ENCODE measurements at places on chromosomes 5 and 9.

DNA sequence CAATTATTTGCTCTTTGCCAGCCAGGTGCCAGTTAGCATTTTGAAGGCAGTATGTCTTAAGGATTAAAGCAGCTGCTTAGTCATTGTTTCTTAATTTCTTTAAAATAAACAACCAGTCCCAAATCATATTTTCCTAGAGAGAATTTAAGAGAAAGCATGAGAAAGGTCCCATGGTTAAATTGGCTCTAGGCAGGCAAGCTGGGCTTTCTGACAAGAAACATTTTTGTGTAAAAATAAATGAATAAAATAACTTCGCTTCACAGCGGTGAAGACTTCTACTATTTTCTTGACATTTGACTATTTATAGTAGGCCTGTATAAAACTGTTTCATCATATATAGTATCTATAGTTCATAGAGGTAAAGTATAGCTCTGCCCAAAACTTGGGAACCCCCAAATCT lies 617.7 kb upstream of the C9orf72 start:
- DNase-seq: no peak

DNA sequence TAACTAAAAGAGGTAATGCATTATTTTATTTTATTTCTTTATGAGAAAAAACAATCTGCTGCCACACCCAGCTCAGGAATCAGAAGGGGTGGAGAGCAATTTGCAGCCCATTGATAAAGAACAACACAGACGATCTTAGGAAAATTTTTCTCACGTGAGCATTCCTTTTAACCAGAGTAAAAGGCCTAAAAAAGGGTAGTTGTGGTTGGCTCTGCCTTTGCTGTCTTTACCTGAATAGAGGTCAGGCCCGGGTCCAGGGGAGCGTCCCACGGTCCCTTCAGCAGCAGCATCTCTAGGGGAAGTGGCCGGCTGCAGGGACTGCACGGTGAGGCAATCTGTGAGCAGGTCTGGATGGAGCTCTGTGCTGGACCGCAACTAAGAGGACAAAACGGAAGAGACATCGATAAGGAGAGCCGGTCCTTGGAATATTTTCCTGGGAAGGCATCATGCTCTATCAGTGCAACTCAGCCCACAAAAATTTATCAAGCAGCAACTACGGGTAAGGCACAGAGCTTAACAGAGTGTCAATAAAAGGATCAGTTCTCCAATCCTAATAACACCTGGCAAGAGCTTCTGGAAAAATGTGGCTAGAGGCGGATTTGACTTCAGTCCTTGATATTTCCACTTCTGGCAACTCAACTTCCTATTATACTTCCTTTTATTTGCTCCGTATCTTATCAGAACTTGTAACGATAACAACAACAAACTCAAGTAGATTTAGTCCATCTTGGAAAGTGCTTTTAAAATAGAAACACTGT lies 372.8 kb upstream of the RFX3 start:
- DNase-seq: no peak

DNA sequence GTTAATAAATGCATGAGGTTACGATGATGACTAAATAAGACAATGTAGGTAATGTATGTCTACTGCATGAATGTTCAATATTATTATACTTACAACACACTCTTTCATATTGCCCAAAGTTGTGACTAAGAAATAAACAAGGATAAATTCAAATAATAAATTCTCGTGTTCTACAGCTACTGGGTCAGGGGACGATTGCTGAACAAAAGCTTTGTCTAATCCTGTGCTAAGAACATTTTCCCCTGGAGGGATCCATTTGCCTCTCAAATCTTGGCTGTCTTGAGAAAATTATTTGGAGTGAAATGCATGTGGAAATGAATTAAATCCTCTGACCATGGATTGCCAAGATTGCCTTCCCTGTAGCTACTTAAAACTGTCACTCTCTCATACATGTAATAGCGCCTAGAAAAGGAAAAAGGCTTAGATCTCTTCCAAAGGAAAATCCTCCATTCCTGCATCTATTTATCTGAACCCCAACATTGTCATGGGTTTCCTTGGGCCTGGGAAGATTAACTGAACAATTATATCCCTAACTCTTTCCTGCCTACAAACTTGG lies 893.8 kb upstream of the ACO1 start:
- no peak for DNase-seq

GRCh38 chr9:115291841-115292240 lies 173.9 kb upstream of the TNC start:
- DNase-seq: no peak

GRCh38 chr5:39648085-39648847 lies 223.5 kb upstream of the DAB2 start:
- no peak for DNase-seq

- DNase-seq: no peak
These were observed 69.4 kb upstream of the ZBTB43 start for GRCh38 chr9:126735482-126735881.

- DNase-seq: no peak
These were observed 6.9 kb downstream of the ARPC5L start for GRCh38 chr9:124868511-124869465.

DNA sequence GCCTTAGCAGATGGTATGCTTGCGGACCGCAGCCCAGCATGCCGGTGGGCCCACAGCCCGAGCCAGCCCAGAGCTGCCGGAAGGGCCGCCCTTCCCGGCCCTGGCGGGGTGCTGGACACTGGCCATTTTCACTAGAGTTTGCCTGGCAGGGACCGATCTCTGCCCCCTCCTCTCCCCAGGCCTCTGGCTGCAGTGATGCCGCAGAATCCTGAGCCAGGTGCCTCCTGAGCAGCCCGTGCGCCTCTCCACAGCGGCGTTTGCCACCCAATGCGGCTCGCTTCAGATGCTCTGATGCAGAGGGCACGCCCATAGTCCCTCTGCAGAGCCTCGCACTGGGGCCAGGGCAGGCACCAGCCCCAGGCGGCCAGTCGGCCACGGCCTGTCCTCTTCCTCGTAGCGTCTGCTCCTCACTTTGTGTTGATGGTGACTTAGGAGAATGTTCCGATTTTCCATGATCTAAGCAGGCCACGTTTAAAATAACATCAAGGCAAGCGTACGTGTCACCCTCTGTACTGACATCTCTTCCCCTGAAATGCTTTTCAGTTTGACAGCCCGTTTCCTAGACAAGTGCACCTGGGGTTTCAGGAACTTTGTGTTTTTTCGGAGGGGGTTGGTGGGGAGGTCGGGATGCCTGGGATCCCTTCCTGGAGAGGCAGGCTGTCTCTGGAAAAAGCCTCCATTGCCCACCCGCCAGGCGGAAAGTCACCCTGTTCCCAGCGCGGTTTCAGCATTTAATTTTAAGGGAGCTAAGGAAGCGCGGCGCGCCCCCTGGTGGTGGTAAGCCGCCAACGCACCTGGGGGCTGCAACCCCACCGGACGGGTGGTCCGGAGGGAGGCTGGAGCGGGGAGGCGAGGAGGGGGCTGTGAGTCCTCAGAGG lies 29.8 kb upstream of the HMCN2 start:
- DNase-seq: no peak

GRCh38 chr5:138565100-138565821 lies 9.9 kb downstream of the HSPA9 start:
- no peak for DNase-seq

- DNase-seq: no peak
These were observed 91.1 kb upstream of the ARRDC3 start for GRCh38 chr5:91474201-91474600.

- no peak for DNase-seq
These were observed 64.9 kb downstream of the PLPP1 start for GRCh38 chr5:55469839-55470238.

DNA sequence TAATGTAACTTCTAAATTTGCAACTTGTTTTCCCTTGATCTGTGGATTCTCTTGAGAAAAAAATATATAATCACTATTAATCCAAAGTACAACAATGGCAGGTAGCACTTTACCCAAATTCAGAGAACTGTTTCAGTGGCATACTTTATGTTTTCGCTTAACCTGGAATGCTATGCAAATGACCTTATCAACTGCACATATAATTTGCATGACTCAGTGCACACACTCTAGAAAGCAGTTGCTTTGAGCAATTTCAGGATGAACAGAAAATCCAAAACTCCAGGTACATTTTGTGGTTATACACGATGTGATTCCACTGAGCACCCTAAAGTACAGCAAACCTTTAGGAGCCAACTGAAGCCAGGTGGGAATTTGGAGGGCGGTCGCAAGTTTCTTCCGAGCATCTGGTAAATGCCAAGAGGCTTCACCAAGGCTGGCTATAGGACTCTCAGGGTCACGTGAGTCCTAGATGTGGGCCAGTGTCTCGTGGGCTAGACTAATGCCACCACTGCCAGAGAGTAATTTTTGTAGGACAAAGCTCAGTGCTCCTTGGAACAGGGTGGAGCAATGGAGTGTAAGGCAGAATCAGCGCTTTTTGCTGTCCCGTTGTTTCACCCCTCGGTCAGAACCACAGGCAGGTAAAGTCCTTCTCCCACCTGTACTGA lies 37.3 kb downstream of the DMGDH start:
- DNase-seq: no peak

DNA sequence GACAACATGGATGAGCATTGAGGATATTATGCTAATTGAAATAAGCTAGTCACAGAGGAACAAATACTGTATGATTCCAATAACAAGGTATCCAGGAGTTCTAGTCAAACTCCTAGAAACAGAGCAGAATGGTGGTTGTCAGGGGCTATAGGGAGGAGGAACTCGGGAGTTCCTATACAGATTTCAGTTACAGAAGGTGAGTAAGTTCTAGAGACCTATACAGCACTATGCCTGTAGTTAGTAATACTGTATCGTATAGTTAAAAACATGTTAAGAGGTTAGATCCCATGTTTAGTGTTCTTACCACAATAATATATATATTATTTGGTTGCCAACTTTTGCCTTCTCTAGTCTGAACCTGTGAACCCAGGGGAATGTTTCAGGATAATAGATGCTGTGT lies 7.9 kb upstream of the OXCT1 start:
- no peak for DNase-seq

- DNase-seq: no peak
These were observed 12.2 kb upstream of the SLC25A48 start for GRCh38 chr5:135822286-135822685.

DNA sequence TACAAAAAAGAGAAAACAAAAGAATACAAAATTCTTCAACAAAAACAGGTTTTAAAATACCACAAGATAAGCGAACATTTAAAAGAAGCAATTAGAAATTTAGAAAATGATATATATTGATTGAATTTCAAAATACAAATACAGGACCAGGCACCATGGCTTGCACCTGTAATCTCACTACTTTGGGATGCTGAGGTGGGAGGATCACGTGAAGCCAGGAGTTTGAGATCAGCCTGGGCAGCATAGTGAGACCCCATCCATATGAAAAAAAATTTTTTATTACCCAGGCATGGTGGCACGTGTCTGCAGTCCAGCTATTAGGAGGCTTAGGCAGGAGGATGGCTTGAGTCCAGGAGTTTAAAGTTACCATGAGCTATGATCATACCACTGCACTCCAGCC lies 109.9 kb upstream of the SLC30A5 start:
- no peak for DNase-seq

DNA sequence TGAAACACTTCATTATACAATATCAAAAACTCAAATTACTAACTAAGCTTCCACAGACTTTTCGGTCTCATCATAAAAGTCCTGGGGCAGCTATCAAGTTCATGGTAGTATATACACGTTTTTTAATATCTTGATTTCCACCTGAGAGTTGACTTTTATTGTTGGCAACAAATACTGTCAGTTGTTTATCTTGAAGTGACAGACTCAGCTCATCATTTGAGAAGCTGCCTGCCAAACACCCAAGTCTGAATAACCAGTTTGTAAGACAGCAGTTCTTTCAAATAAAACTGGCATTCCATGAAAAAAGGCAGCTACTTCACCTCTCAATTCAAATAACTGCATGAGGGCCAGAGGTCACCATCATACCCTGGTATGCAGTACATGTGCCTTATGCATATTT lies 30.6 kb downstream of the SPACA9 start:
- no peak for DNase-seq

DNA sequence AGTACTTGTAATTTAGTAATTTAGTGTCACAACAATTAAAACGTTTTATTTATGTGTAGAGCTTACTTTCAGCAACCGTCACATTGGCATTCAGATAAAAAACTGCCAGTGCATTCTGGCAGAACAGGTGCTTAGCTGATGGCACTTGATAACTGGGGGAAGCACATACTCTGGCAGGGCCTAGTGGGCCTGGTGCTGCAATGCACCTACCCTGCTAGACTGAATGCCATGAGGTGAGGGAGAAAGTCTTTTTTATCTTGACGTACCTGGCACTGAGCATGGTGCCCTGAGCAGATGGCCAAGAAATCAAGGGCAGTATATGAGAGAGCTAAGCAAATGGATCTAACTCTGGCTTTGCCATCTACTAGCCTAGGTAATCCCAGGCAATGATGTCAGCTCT lies 280.6 kb upstream of the EFNA5 start:
- no peak for DNase-seq

- no peak for DNase-seq
These were observed 31.8 kb downstream of the PTGES start for GRCh38 chr9:129720865-129721545.

- no peak for DNase-seq
These were observed 218.3 kb downstream of the PAX5 start for GRCh38 chr9:36815566-36816348.
